ENCODE measurements at places on chromosomes 6 and 20.

DNA sequence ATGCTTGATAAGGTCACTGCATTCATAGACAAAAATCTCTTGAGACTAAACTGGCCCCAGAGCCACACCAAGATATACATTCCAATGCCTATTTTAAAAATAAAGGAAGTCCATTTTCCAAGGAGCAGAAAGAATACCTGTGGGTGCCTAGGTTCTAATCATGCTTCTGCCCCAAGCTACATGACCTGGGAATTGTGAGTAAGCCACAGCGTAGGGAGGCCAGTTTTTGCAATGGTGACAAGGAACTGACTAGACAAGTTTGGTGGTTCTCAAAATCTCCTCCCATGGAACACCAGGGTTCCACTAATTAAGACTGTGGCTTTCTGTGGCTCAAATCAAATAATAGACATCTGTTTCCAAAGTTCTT lies 83.3 kb downstream of the GMDS start:
- no peak for DNase-seq

DNA sequence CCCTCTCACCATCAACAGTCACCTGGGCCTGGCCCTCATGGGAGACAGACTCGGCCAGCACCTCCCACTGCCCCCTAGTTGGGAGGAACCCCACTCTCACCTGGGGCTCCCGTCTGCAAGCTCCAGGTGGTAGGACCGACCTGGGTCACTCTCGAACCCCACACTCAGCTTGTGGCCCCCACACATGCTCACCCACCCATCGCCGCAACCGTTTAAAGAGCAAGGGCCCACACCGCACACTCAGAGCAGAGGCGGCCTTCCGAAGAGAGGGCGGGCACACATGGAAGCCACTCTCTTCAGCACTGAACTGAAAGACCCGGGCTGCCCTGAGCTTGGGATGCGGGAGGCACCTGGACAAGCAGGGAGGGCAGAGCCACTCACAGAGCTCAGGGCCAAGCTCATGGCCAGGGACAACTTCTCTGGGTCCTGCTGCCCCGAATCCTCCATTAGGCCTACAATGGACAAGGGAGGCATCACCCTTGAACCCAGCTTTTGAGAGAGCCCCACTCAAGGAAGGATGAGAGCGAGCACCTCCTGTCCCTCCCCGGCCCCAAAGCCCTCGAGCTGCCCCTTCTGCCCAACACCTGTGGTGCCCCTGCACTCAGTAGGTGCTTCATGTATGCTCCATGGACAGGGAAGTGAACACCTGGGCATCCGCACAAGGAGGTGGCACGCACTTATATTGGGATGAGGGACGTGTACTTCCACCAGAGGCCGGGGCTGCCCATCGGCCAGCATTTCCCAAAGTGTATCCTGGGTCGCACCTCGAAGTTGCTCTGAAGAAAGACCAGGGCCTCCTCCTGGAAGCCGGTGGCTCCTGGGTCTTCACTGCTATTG lies 50.4 kb downstream of the YTHDF1 start:
- no peak for DNase-seq

- DNase-seq, result peak; percentile 39
Observed at GRCh38 chr6:42007286-42008137, 42.8 kb upstream of the TAF8 start.

DNA sequence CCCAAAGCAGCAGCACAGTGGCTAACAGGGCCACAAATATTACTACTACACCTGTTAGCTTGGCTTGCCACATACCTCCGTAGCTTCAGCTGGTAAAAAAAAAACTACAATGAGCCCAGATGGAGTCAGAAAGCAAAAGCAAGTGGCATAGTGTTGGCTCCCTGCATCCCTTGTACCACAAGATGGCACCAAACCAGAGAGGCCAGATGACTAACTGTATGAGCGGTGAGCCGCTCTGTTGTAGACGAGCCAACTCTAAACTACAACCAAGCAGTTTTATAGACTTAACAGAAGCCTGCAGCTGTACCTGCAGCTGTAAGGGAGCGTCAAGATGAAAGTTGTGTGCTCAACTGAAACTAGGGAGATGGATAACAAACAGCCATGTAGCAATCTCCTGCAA lies 84.5 kb upstream of the MCHR2 start:
- DNase-seq, result no peak

GRCh38 chr20:60669211-60669610 lies 582.9 kb upstream of the CDH4 start:
- DNase-seq, result no peak

DNA sequence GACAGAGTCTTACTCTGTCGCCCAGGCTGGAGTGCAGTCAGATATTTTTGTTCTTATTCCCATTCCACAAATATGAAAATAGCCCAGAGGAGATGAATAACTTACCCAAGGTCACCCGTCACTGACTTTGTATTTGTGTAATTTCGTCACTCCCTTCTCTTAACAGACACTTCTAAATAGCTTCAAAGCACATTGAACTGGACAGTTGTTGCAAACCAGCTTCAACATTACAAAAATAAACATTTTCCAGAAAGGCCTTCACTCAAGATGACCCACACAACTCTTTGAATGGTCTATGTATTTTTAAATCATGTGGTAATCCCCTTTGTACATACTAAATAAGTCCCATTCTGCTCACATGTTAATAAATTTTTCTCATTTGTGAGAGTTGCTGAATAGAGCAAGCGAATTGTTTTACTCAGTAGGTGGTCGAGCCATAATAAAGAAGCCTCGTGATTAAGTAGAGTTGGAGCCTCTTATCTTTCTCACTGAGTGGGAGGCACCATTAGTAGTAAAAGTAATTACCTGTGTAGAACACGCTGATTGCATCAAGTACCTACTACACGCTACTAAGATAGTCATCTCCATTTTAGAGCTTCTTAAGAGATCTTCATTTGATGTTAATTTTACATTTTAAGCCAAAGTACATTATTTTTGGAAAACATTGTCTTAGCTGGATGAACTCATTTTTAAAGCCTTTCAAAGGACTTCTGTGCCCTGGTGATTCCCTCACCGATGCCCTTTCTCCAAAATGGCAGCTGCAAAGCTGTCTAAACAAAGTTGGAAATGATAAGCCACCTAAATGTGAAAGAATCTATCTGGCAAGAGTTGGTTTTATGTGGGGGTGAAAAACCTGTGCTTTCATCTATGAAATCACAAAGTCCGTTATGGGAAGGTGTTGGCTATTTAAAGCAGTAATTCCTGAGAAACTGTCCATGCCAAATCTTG lies 110.0 kb downstream of the TSHZ2 start:
- DNase-seq, result no peak

DNA sequence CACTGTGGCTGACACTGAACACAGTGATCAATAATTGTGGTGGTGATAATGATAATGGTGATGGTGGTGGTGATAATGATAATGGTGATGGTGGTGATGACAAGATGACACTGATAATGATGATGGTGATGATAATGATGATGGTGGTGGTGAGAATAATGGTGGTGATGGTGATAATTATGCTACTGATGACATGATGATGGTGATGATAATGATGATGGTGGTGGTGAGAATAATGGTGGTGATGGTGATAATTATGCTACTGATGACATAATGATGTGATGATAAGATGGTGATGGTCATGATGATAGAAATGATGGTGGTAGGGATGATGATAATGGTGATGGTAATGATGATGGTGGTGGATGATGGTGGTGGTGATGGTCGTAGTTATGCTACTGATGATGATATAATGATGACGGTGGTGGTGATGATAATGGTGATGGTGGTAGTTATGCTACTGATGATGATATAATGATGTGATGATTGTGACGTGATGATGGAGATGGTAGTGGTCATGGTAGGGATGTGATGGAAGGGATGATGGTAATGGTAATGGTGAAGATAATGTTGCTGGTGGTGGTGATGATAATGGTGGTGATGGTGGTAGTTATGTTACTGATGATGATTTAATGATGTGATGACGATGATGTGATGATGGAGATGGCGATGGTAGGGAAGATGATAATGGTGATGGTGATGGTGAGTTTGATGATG lies 356.5 kb upstream of the CDH4 start:
- no peak for DNase-seq

- no peak for DNase-seq
Observed at GRCh38 chr20:61878478-61879302, 187.0 kb downstream of the TAF4 start.

DNA sequence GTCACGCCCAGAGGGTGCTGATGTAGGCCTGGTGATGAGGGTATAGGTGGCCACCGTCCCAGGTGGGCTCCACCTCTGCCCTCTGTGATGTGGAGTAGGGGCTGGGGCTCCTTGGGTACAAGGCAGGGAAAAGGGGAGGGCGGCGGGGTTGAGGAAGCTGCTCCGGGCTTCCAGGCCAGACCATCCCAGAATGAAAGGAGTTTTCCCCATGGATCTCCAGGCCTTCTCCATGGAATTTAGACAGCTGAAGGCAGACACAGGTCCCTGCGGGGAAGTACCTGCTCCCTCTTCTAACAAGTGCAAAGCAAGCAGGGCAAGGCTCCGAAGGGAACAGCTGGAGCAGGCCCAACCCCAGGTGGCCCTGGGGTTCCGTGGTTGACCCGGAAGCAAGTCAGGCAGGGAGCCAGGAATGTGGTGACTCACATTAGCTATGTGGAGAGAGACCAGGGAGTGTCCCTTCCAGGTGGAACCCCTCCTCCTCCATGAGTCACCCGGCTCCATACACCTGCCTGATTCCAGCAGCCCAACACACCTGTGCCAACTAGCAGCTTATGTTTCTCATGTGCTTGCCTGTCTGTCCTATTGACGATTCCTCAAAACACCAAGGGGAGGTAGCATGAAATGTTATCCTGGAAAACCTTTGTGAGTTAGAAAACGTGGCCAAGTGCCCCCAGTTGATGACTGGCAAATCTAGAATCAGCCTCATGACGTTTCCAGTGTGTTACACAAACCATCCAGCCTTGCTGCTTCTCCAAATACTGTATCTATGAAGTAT lies 59.7 kb upstream of the SNX9 start:
- no peak for DNase-seq
